ENCODE measurements at places on chromosomes 1 and 21.

- no peak for DNase-seq
Measured at GRCh38 chr21:42321845-42322244, 6.6 kb upstream of the TFF3 start.

- no peak for DNase-seq
Measured at GRCh38 chr1:178465011-178465410, 31.8 kb downstream of the CLEC20A start.

DNA sequence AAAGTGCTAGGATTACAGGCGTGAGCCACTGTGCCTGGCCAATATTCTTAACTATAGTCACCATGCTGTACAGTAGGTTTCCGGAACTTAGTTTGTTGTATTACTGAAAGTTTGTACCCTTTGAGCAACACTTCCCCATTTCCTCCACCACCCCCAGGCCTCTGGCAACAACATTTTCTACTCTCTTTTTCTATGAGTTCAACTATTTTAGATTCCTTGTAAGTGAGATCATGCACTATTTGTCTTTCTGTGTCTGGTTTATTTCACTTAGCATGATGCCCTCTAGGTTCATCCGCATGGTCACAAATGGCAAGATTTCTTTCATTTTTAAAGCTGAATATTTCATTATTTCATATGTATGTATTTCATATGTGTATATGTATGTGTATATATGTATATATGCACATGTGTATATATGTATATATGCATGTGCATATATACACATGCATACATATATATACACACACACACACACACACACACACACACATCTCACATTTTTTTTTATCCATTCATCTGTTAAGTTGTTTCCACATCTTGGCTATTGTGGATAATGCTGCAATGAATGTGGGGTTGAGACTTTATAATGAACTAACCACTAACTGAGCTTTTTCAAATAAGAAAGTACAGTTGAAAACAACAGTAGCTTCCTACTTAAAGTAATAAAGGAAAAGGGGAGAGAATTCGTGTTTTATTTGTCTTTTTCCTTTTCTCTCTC, 256.8 kb upstream of the C1orf105 start:
- DNase-seq: no peak

- no peak for DNase-seq
Measured at GRCh38 chr21:26057477-26058170, 112.9 kb downstream of the APP start.

GRCh38 chr1:53195246-53196016, 1.2 kb upstream of the CPT2 start:
- no peak for DNase-seq

DNA sequence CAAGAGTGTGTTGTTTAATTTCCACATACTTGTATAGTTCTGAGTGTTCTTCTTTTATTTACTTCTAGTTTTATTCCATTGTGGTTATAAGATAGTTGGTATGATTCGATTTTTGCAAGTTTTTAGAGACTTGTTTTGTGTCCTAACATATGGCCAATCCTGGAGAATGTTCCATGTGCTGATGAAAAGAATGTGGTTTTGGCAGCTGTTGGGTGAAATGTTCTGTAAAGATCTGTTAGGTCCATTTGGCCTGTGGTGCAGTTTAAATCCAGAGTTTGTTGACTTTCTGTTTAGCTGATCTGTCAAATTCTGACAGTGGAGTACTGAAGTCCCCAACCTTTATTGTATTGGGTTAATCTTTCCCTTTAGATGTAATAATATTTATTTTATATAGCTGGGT, 19.5 kb upstream of the TIPRL start:
- DNase-seq: no peak

GRCh38 chr1:203563291-203563690, 63.3 kb upstream of the ATP2B4 start:
- no peak for DNase-seq

Measured in central memory CD4-positive, alpha-beta T cell (primary cell).